Psoas muscle (tissue), 8 donors: ENCODE measurements at places on chromosomes 13 and 19. TPM values are rescaled to one million over a fixed set of nuclear protein-coding genes. Genes with fewer than 3 reads are reported as not detected.

DNA sequence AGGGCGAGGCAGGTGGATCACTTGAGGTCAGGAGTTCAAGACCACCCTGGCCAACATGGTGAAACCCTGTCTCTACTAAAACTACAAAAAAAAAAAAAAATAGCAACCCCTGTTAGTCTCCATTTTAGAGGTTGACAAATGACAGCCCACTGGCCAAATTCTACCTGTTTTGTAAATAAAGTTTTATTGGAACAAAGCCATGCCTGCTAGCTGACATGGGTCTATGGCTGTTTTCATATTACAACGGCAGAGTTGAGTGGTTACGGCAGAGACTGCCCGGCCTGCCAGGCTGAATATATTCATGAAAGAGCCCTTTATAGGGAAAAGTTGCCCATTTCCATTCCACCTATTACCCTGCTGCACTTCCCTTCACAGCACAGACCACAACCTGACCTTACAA, 103.3 kb downstream of the ZNF557 start:
- peaks cover 21% of the 10 kb centered on the region for H3K4me1 ChIP-seq
- no peak for DNase-seq
- H3K4me3 ChIP-seq: no peak overlapping the region
- no peaks in the 10 kb centered on the region for H3K27me3 ChIP-seq
- H3K27ac ChIP-seq: no peak overlapping the region

- H3K4me1 ChIP-seq: peaks cover 8% of the 10 kb centered on the region
- H3K27me3 ChIP-seq: no peaks in the 10 kb centered on the region
- no peak overlapping the region for H3K27ac ChIP-seq
- no peak overlapping the region for H3K4me3 ChIP-seq
- no peaks in the 10 kb centered on the region for H3K36me3 ChIP-seq
These were observed 11.8 kb upstream of the RB1 start for GRCh38 chr13:48291730-48292129.

The COQ8B gene
- 14.4 TPM for total RNA-seq

The CAPN12 gene
- total RNA-seq: 0.32 TPM

DNA sequence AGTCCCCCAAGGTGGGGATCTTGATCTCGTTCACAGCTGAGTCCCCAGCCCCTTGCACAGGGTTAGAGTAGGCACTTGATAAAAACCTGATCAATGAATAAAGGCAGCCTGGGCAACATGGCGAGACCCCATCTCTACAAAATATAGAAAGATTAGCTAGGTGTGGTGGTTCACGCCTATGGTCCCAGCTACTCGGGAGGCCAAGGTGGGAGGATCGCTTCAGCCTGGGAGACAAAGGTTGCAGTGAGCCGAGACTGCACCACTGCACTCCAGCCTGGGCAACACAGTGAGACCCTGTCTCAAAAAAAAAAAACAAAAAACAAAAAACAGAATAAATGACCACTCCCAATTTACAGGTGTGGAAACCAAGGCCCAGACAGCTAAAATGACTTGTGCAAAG, 4.8 kb downstream of the YIF1B start:
- no peaks in the 10 kb centered on the region for H3K27me3 ChIP-seq
- H3K36me3 ChIP-seq: peaks cover 32% of the 10 kb centered on the region
- no peak overlapping the region for H3K4me3 ChIP-seq

DNA sequence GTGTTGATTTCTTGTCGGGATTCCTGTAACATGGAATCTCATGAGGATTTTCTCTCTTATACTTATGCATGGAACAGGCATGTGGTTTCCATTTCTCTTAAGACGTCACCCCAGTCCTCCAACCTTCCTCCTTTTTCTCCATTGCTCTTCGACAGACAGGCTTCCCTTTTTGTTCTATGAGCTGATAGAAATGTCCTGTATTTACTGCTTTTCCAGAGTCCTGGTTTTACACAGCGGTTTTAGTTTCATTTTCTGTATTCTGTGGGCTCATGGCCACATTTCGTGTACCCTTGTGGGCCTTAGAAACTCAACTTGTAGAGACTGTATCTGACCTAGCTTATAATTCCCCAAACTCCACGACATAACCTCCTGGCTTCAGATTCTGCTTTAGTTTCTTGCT, 113.1 kb downstream of the PAN3 start:
- no peaks in the 10 kb centered on the region for H3K27me3 ChIP-seq
- DNase-seq: no peak
- no peak overlapping the region for H3K27ac ChIP-seq
- no peak overlapping the region for H3K4me3 ChIP-seq
- peaks cover 2% of the 10 kb centered on the region for H3K36me3 ChIP-seq
